Anterior cingulate cortex (tissue), 58 donors: ENCODE measurements at places on chromosomes 1 and 21.

DNA sequence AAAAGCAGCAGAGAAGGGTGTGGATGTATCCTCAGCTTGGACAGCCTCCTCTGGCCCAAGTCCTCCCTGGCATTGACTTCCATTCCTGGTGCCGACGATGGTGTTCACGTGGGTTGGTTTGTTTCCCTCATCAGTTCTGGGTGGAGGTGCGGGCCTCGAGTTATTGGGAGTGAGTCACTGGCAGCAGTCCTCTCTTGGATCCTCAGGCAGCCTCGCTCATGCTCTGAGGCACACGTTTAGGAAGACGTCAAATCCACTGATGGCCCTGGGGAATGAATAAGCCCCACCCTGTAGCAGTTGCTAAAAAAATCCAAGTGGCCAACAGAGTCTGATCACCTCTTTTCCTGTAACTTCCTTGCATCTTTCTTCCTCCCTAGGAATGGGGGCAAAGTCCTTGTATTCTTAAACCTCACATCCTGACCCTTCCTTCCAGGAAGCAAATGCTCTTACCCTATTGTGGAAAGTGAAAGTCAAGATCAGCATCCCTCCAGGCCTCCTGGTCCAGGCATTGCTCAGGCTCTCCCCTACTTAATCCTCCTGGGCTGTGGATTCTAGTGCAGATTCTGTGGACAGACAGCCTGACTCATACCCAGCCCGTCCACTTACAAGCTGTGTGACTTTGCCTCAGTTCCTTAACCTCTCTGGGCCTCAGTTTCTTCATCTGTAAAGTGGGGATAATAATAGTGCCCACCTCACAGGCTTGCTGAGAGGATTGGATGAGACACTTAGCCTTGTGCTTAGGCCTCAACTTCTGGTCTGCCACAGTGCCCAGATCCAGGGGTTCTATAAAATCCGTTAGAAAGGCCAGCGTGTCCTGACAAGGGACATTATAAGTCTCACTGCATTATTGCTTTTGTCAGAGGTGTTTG is 111.1 kb downstream of the TLR5 start:
- DNase-seq = no peak

GRCh38 chr1:84800090-84801073 is 92.6 kb downstream of the LPAR3 start:
- DNase-seq = no peak

- DNase-seq = no peak
Measured at GRCh38 chr1:36645867-36646266, 163.2 kb upstream of the CSF3R start.

DNA sequence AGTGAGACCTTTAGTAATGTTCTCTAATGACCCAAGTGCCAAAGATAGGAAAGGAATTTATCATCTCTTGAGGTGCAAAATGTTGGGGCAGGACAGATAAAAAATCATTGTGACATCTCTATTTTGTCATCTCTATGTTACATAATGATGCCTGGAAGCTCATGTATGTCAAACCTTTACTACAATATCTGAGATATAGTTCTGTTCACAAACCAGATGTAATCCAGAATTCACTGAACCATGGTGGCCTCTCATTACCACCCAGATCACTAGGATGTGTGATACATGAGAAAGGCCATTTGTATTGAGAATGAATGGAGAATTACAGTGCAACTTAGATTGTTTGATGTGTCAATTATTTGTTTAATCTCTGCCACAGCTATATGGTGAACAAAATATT is 22.0 kb upstream of the KCTD3 start:
- DNase-seq = no peak

DNA sequence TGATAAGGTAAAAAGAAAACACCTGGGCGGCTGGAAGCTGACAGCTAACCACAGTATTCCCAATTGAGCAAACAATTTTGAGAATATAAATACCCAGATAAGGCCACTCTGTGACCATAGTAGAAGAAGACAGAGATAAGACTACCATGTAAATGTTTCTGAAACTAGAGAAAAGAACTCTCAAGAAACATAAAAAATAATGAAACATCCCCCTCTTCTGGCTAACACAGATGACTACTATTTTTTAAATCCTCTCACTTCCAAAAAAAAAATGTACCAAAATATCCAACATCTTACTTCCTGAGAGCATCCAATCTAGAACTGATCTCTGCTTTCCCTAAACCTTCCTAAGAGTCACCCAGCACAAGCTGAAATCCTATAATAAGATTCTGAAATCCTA is 125.9 kb downstream of the HFM1 start:
- DNase-seq = no peak

GRCh38 chr1:61419657-61420056 is 305.3 kb downstream of the TM2D1 start:
- DNase-seq = no peak

- DNase-seq = no peak
Measured at GRCh38 chr1:202709276-202710041, 795 bp downstream of the SYT2 start.

DNA sequence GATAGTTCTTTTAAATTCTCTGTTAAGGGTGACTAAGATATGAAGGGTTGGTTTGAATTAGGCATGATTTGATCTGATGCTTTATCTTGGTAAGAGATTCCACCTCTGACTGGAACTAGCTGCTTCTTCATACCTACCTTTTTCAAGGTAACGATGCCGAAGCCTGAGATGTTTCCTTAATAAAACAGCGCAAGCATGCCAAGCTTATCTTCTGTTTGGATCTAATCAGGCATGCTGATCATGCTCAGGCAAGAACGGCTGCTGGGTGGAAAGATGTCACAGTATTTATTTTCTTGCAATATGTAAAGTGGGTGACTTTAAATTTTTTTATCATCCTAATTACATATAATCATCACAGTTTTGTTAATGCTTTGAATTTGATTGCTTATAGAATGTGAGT is 148.7 kb downstream of the ADGRL2 start:
- DNase-seq = no peak

- DNase-seq = no peak
Measured at GRCh38 chr1:104760017-104760416, 1010.3 kb downstream of the AMY1C start.

GRCh38 chr1:34686531-34686930 is 68.3 kb upstream of the GJB5 start:
- no peak for DNase-seq

DNA sequence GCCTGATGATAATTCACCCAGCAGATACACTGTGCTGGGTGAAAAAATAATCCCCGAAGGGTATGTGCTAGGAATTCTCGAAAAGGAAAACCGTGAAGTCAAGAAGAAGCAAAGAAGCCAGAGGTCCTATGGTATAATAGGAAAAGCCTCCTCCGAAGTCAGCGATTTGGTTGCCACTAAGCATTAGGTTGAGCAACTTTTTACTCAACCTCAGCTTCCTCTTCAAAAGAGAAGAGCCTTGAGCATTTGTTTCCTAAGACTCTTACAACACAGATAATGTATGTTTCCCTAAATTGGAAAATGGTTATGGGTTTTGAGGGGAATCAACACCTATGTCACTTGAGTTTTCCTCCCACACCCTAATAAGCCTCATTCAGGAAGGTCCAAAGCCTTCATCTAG is 21.3 kb upstream of the MNDA start:
- no peak for DNase-seq

GRCh38 chr1:179322557-179322956 is 29.0 kb downstream of the SOAT1 start:
- DNase-seq = no peak

DNA sequence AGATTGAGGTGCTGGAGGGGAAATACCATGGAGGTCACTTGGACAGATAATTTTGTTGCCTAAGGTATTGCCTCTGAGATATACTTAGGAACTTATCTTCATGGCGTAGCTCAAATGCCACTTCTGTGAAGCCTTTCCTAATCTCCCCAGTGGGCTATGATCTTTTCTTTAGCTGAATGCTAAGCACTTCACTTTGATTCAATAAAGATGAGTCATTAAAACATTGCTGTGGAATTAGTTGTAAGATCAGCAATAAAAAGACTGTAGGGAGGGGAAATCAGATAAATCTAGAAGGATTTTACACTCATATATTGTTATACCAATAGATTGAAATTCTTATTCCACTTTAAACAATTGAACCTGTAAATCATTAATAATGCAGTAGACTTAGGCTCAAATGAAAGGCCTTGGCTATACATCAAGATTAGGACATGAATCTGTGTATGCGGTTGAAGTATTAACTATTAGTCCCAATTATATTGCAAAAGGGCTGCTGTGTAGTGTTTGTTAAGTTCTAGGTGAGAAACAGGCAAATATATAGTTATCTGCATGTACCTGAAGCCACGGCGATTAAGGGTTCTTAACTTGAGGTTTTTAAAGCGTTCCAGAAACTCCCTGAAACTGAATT is 19.2 kb upstream of the MAGOH start:
- DNase-seq = no peak

GRCh38 chr1:155117610-155118009 is 10.1 kb upstream of the EFNA1 start:
- no peak for DNase-seq

GRCh38 chr1:2916706-2917105 is 104.6 kb upstream of the ACTRT2 start:
- DNase-seq = no peak

DNA sequence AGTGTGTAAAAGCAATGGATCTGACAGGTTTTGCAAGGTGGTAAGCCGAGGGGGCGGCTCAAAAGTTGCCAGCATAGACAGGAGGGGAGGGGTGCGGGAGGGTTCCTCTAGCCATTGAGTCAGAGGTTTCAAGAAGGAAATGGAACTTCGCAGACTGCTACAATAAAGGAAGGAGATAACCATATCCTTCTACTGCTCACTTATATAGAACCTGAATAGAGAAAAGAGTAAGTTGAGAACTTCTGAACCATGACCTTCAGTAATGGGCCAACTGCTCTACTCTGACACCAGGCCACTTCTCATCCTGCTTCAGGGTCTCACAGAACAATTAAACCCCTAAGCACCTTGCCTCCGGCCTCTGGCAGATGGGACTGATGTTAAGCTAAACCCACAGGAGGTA is 26.3 kb upstream of the BCAR3 start:
- no peak for DNase-seq

DNA sequence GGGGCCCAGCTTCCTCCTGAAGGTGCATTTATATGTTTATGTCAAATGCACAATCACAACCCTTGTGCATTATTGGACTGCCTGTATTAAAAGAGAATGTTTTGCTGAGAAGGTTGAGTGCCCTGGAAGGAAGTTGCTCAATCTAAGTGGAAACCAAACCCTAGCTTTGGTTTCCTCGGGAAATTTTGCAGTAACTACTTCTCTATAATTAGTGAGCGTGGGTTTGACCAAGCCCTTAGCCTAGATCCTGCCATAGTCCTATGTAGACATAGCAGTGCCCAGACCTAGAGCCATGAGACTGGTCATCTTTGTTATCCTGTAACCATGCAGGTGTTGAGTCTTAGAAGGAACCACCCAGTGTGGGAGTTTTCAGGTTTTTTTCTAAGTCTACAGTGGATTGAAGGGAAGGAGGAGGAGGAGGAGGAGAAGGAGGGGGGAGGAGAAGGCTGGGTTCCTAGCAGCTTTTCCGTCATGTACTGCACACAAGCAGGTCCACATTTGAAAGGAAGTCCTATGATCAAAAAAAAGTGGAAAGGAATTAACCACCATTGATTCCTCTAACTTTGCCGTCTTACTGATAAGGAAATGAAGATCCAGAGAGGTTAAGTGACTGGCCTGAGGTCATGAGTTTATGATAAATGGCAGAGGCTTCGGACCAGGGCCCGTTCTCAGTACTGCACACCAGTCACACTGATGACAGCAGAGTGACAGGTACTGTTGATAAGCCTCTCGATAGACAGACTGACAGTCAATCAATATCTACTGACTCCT is 72.2 kb upstream of the LYST start:
- no peak for DNase-seq

DNA sequence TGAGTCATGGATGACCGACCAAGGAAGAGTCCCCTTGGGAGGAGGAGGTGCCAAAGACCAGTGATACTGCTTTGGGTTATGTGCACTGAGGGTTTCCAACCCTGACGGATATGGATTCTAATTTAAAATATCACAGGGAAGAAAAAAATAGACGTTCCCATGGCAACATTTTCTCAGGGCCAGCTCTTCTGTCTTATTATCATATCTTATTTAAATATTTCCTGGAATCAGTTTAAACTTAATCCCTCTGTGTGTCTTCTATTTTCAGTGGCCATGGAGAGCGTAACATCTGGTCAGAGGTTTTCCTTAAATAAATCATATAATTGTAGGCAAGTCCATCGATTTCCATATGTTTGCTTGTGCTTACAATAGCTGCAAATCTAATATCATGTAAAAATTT is 205.4 kb upstream of the FMN2 start:
- DNase-seq = no peak

GRCh38 chr21:45818276-45818903 is 163.2 kb upstream of the COL6A1 start:
- DNase-seq = no peak

GRCh38 chr21:38766987-38767722 is 38.6 kb upstream of the ETS2 start:
- DNase-seq = no peak

DNA sequence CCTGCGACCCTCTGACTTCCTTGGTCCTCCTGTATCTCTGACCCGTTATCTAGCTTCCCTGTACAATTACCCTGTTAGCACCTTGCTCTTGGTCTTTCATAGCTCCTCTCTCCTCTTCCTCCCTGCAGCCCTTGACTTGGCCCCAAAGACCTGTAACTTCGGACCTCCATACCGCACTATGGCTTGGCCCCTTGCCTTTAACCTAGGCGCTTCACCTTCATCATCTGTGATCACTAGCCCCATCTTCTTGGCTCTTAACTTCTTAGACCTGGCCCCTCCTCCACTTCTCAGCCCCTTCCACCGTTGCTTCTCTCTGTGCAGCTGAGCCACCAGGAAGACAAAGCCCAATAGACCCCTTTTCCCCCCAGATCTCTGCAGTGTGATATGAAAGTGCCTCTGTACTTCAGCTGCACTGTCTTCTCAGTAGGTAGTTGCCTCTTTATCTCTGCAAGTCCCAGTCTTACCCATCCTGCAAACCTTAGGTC is 740 bp downstream of the ZNF691 start:
- DNase-seq = no peak

- no peak for DNase-seq
Measured at GRCh38 chr21:43367296-43367695, 59.6 kb downstream of the SIK1 start.
